ENCODE measurements at places on chromosomes 5 and 9. TPM values are rescaled to one million over a fixed set of nuclear protein-coding genes. Genes with fewer than 3 reads are reported as not detected.

- no peak for DNase-seq
Observed at GRCh38 chr9:125317704-125318103, 56.1 kb downstream of the GAPVD1 start.

- no peak for DNase-seq
Observed at GRCh38 chr5:95347506-95348120, 43.6 kb upstream of the FAM81B start.

- no peak for DNase-seq
Observed at GRCh38 chr9:13665418-13666066, 386.1 kb upstream of the MPDZ start.

- DNase-seq, result no peak
Observed at GRCh38 chr5:2047341-2047927, 164.7 kb upstream of the IRX4 start.

SLC34A3 gene
- not detected for total RNA-seq

- no peak for DNase-seq
Observed at GRCh38 chr9:126581893-126582292, 31.8 kb upstream of the LMX1B start.

DNA sequence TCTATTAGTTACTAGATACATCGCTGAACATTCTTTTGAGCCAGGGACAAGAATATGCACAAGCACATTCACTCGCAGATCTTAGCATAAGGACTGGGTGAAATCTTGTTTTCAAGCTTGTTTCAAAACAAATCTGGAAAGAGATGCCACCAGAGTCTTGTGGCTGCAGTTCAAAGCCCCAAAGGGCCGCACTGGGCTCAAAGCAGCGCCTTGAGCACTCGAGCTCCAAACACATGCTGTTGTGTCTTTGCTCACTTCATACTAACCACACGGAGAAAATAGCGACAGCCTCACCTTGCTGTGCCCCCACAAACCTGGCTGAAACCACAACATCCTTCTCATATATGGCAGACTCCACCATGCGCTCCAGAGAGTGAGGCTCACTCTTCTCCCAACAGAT is 34.2 kb upstream of the IL7R start:
- no peak for DNase-seq

DNA sequence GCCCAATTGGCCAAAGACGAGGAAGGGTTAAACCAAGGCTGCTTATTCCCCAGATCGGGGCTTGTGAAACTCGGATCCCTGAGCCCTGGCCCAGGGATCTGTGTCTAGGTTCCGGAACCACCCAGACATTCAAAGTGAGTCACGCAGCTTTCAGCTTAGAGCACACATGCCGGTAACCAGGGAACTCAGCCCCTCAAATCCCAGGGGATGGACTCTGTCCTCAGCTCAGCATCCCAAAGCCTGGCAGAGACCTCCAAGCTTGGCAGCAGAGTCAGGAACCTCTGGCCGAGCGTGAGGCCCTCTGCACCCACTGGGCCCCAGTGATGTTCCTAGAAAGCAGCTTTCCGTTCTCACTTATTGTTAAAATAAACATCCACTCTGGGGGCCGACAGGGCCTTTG is 5.1 kb downstream of the PNPLA7 start:
- peak; percentile 10 for DNase-seq

KCNV2 gene
- not detected for total RNA-seq

DNA sequence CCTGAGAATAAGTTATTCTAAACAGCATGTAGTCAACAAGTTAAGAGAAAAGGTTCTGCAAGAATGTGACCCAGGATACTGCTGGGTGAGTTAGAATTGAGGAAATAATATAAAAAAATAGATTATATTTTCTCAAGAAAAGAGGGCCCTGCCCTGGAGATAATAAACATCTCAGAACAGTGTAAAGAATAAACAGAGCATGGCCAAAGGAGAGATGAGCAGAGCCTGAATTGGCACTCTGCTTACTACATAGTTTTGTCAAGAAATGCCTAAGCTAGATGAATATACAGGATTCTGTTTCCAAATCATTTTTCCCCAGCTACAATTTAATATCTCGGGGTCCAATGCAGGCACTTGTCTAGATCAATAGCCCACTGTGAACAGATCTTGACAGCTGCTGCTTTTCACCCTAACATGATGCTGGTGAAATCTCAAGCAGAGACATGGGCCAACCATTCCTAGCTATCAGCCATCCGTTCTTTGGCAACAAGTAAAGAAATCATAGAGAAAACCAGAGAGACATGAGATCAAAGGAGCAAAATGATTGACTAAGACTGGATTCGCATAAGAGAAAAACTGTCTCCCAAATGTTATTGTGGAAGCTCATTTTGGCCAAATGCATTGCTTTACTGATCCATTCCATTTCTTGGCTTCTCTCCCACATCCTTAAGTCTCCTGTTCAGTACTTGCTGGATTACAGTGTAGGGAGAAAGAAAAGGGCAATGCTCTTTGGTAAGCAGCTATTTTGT is 173.2 kb downstream of the PRELID2 start:
- no peak for DNase-seq

DNA sequence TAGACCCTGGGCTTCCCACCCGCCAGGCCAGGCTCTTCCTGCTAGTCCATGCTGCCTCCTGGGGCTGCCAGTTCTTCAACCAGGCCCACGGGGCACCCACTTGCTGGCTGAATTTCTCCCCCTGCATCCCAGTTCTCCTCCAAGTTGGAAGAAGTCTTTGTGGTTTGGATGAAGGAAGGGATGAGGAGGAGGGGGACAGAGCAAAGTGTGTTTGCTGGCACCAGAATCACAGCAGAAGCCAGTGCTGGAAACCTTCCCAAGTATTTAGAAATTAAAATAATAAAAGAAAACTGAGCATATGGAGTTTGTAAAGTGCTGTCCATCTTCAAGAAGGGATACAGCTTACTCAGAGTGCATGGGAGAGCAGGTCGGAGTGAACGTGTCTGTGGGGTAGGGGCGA is 19.4 kb upstream of the UNC5A start:
- DNase-seq, result no peak

SAXO1 gene
- total RNA-seq, result 0.20 TPM

GRCh38 chr5:219991-220390 is 1.9 kb downstream of the SDHA start:
- DNase-seq, result no peak

DNA sequence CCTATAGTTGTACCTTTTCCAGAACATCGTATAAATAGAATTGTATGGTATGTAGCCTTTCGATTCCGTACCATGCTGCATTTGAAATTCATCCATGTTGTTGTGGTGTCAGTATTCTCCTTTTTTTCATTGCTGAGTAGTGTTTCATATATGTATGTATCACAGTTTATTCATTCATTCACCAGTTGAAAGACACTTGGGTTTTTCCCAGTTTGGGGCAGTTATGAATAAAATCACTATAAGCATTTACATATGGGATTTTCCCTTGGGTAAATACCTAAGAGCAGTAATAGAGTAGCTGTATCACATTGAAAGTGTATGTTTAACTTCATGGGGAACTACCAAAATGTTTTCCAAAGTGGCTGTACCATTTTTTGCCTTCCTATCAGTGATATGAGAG is 16.1 kb upstream of the FKTN start:
- no peak for DNase-seq

SOHLH1 gene
- total RNA-seq, result not detected

- no peak for DNase-seq
Observed at GRCh38 chr9:78210841-78211301, 25.0 kb upstream of the CEP78 start.

GRCh38 chr5:51539232-51539631 is 156.0 kb downstream of the ISL1 start:
- no peak for DNase-seq

PCDHB6 gene
- total RNA-seq, result not detected

OSTF1 gene
- 9.8 TPM for total RNA-seq

GRCh38 chr5:88495810-88496209 is 227.2 kb upstream of the TMEM161B start:
- no peak for DNase-seq

GRCh38 chr5:15021266-15022046 is 149.9 kb upstream of the ANKH start:
- DNase-seq, result no peak

DNA sequence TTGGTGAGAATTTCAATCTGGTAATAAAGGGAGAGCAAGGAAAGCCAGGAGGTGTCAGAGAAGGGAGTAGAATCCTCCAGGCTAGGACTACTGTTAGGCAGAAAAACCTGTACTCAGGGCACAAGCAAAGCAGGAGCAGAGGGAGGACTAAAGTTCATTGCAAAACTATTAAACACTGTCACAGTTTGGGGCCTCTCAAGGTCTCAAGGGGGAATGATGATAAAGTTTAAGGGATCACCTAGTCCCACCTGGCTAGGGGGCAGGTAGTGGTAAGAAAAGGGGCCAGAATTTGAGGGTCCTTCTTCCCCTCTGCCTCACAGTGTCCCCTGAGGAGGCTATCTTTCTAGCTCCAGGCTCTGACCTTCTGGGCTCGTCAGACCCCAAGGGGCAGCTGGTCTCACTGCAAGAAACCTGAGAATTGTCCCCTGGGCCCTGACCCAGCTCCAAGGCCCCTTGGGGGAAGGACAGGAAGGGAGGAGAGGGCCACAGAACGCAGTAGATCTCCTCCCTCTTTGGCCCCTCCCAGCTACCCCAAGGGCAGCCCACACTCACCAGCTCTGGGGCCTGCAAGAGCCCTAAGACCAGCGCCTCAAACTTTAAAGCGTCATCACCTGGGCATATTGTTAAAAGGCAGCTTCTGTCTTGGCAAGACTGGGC is 974 bp downstream of the CCDC69 start:
- DNase-seq, result no peak

CENPH gene
- 0.87 TPM for total RNA-seq

DNA sequence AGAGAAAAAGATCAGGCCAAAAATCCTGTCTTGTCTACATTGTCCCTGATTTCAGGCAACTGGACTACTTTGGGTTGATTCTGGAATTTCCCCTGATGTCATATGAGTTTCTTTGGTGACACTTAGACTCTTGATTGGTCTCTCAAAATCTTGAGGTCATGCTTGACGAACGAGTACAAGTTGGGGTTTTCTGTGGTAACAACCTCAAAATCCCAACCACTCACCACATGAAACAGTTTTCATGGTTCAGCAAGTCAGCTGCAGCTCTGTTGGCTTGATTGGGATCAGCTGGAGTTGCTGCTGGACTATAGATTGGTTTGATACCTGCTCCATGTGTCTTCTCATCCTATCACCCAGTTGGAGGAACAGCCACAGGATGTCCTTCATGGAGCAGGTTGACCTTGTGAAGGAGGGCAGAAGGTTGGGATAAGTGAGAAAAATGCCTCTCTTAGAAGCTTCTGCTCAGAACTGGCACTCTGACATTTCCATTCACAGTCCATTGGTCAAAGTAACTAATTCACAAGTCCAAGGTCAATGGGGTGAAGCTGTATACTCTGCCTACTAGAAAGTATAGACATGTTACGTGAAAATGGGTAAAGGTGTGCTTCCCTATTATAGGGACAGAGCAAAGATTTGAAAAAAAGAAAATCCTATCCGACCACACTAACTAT is 284.5 kb downstream of the SH3GL2 start:
- no peak for DNase-seq

DNA sequence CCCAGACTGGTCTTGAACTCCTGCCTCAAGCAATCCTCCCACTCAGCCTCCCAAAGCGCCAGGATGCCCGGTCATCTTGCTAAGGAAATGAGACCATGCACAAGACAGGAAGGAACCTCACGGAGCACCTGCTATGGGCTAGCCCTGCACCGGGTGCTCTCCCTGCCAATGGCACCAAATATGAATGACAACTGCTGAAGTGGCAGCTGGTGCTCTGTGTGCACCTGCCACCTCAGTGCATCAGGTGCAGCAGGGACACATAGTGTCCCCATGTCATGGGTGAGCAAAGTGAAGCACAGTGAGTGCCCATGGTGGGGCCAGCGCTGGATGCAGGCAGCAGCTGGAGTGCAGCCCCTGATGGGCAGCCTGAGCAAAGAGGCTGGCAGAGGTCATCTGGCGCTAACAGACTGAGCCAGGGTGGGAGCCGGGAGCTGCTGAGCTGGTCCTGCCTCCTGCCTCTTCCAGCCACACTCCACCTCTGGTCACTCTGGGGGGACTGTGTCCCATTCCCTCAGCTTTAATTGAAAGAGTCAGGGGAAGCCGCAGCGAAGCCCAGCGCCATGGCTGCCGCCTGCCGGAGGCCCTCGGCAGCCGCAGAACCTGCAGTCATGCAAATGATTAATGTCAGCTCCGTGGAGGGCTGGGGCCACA is 46.4 kb downstream of the BARX1 start:
- no peak for DNase-seq

DNA sequence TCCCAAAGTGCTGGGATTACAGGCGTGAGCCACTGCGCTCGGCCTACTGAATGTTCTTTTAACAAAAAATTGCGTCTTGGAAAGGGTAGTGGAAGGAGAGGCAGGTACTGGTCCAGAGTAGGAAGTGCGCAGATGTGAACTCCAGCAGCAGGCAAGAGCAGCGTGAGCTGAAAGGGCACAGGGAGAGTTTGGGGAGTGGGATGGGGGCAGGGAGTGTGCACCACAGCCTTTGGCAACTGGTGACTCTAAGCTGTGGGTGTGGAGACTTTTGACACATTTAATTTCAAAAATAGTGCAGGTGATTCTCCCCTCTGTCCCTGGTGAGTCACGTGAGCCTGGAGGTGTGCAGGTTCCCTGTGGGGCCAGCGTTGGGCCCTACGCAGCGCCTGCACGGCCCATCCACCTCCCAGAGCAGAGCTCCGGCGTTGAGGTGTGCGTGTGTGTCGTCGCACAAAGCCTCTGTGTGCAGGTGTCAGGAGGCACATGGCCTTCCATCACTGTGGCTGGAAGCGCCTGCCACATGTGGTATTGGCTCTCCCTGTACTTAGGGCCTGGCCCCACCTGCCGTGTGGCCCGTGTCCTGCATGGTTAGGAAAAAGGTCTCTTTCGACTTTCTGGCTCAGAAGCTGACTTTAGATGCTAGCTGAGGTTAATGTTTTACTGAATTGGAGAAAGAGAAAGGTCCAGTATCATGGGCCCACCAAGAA is 11.5 kb downstream of the SQSTM1 start:
- DNase-seq, result no peak

- no peak for DNase-seq
Observed at GRCh38 chr5:133423011-133423617, 189.2 kb downstream of the FSTL4 start.

DRD1 gene
- total RNA-seq, result not detected

FAM221B gene
- total RNA-seq, result not detected

SEMA4D gene
- total RNA-seq, result 77.0 TPM

GPRIN1 gene
- 0.35 TPM for total RNA-seq

SLC6A7 gene
- not detected for total RNA-seq

DNA sequence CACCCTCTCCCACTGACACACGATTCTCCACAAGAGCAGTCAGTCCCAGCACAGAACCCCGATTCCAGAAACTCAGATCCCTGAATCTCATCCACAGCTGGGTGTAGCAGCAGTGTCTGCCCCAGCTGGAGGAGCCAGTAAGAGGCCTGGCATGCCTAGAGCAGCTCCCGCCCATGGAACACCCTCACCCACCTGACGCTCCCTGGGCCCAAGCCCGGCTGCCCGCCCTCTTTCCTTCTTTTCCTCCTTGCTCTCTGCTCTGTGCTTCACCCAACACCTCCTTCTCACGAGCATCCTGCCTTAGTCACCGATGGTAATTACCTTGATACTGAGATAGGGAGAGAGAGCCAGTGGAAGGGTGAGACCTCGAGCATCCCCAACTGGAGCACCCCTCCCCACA is 8.7 kb downstream of the PCDH1 start:
- DNase-seq, result no peak

- no peak for DNase-seq
Observed at GRCh38 chr9:138020795-138021182, 143.2 kb downstream of the CACNA1B start.
